Fibroblast of lung (primary cell): ENCODE measurements at places on chromosomes 4 and X. TPM values are rescaled to one million over a fixed set of nuclear protein-coding genes. Genes with fewer than 3 reads are reported as not detected.

- H3K36me3 ChIP-seq: no peaks in the 10 kb centered on the region
- DNase-seq: no peak
- H3K4me3 ChIP-seq: no peak overlapping the region
- H3K4me1 ChIP-seq: no peaks in the 10 kb centered on the region
- H3K27ac ChIP-seq: no peak overlapping the region
Measured at GRCh38 chr4:100278567-100278966, 88.3 kb upstream of the DDIT4L start.

- no peaks in the 10 kb centered on the region for H3K27me3 ChIP-seq
- no peak overlapping the region for H3K27ac ChIP-seq
- no peak overlapping the region for H3K4me3 ChIP-seq
- no peak for DNase-seq
Measured at GRCh38 chrX:1595711-1596060, 4.3 kb downstream of the AKAP17A start.

DNA sequence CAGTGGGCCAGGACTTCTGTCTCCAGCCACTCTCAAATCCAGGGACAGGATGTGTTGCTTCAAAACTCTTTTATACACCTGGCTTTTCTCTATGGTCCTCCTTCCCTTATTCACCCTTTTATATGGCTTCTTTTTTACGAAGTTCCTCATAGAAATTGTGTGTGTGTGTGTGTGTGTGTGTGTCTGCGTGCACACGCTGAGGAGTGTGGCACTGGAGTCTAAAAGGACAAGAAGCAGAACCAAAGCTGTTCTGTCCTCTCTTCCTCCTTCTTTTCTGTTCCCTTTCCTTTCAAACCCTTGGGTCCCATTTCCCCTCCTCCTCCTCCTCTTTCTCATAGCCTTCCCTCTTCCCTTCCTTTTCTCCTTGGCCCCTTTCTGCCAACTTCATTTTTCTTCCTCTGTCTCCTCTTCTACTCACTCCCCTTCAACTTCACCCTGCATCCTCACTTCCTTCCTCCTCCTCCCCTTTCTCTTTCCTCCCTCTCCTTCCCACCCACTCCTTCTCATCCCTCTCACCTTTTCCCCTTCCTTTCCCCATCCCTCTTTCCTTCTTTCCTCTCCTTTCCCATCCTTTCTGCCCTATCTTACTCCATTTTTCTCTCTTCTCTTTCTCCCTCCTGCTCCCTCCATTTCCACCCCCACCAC lies 360.5 kb downstream of the MID1IP1 start:
- no peak for DNase-seq
- H3K36me3 ChIP-seq: no peaks in the 10 kb centered on the region
- no peaks in the 10 kb centered on the region for H3K27me3 ChIP-seq
- no peak overlapping the region for H3K4me3 ChIP-seq

DNA sequence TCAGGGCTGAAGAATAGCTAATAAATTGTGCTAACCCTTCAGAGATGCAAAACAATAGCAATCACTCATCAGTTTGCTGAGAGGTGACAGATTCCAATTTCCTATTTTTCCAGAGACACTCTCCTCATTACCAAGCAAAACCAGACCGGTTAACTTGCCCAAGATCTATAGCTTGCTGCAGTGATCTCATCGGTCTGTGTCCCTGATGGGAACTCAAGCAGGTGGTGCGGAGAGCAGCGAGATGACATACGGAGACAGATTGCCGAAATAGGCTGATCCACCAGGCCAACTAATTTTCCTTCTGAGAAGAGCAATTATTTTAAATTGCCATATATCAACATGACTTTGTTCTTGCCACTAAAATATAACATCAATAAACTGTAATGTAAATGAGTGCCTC lies 10.5 kb upstream of the DCHS2 start:
- no peaks in the 10 kb centered on the region for H3K4me1 ChIP-seq
- H3K36me3 ChIP-seq: no peaks in the 10 kb centered on the region

DNA sequence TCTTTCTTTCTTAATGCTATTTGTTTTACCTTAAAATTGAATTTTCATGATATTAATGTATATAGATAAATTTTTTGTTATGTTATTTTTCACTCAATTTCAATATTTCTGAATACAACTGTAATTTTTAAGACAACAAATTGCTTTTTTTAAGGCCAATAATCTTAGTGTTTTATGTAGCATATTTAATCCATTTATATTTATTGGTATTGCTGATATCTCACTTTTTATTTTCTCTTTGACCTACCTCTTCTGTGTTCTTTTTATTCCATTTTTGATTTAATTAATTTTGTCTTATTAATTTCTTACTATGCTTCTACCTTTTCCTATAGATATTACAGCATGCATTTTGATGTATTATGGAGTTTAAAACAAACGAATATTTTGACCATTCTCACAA lies 460.1 kb upstream of the AGA start:
- H3K4me3 ChIP-seq: no peak overlapping the region
- no peaks in the 10 kb centered on the region for H3K4me1 ChIP-seq
- no peaks in the 10 kb centered on the region for H3K27me3 ChIP-seq
- no peaks in the 10 kb centered on the region for H3K36me3 ChIP-seq
- no peak overlapping the region for H3K27ac ChIP-seq

DNA sequence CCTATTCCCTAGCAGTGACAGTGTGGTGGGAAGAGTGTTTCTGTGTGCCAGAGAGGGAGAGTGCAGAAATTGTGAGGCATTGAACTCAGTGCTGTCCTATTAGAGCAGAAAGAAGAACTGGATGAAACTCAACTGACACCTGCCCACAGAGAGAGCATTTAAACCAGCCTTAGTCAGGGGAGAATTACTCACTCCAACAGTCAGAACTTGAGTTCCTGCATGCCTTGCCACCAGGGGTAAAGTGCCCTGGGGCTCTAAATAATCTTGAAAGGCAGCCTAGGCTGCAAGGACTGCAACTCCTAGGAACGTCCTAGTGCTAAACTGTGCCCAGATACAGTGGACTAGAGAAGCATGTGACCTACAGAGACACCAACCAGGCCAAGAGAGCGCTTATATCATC lies 12.8 kb downstream of the CYSLTR1 start:
- H3K4me3 ChIP-seq: no peak overlapping the region
- H3K27me3 ChIP-seq: no peaks in the 10 kb centered on the region
- no peaks in the 10 kb centered on the region for H3K4me1 ChIP-seq
- DNase-seq: no peak
- H3K36me3 ChIP-seq: no peaks in the 10 kb centered on the region

GRCh38 chr4:174071595-174071994 lies 211.9 kb downstream of the FBXO8 start:
- no peaks in the 10 kb centered on the region for H3K27me3 ChIP-seq
- H3K4me1 ChIP-seq: no peaks in the 10 kb centered on the region
- DNase-seq: no peak
- H3K4me3 ChIP-seq: no peak overlapping the region
- no peaks in the 10 kb centered on the region for H3K36me3 ChIP-seq

- no peaks in the 10 kb centered on the region for H3K36me3 ChIP-seq
- no peak overlapping the region for H3K4me3 ChIP-seq
- no peaks in the 10 kb centered on the region for H3K27me3 ChIP-seq
- no peak for DNase-seq
- no peak overlapping the region for H3K27ac ChIP-seq
- H3K4me1 ChIP-seq: no peaks in the 10 kb centered on the region
Measured at GRCh38 chr4:15873117-15873516, 65.4 kb downstream of the FGFBP1 start.

DNA sequence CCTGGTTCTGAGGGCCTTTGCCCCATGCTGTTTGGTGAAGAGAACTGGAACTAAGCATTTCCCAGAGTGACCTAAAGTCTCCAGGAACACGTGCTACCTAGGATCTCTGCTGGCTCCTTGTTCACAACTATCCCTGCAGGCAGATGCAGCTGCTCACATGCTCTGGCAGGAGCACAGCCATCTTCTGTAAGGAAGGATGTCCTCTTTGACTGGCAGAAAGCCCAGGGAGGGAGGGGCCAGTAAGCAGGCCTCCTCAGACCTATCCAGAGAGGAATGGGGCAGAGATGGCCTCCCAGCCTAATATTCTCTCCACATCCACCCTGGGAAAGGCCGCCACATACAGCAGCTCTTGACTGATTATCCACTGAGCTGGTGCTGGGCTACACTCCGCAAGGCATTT lies 142.8 kb upstream of the EOLA2 start:
- H3K27me3 ChIP-seq: no peaks in the 10 kb centered on the region
- DNase-seq: peak; percentile 1
- no peaks in the 10 kb centered on the region for H3K36me3 ChIP-seq
- H3K4me3 ChIP-seq: no peak overlapping the region

DNA sequence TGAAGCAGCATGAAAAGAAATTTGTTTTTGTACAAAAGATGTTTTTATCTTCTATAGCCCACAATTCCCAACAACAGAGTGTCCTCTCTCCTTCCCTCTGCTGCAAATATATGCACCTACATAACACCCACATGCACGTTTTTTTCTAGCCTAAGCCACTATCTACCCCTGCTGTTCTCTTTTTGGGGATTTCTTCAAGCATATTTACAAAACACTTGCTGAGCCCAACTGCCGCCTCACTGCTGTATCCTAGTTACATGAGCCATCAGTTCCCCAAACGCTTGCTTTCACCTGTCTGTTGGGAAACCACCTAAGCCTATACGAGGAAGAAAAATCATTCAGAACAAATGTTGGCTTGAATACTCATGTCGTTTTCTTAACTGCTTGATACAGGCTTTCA lies 127.2 kb downstream of the CHRNA9 start:
- H3K4me3 ChIP-seq: no peak overlapping the region
- no peaks in the 10 kb centered on the region for H3K36me3 ChIP-seq
- no peak for DNase-seq

- H3K27ac ChIP-seq: no peak overlapping the region
- H3K4me3 ChIP-seq: no peak overlapping the region
- H3K27me3 ChIP-seq: peaks cover 3% of the 10 kb centered on the region
- H3K4me1 ChIP-seq: no peaks in the 10 kb centered on the region
- H3K36me3 ChIP-seq: no peaks in the 10 kb centered on the region
Measured at GRCh38 chr4:82585690-82586435, 24.1 kb upstream of the TMEM150C start.

Gene KLB
- not detected in 2 replicates for polyA plus RNA-seq
